ELF-1 (cell line): ENCODE measurements at places on chromosomes 6 and 20.

- DNase-seq, result no peak
Measured at GRCh38 chr6:107697682-107698081, 126.4 kb downstream of the SCML4 start.

- no peak for DNase-seq
Measured at GRCh38 chr20:5192570-5193431, 66.0 kb downstream of the CDS2 start.

DNA sequence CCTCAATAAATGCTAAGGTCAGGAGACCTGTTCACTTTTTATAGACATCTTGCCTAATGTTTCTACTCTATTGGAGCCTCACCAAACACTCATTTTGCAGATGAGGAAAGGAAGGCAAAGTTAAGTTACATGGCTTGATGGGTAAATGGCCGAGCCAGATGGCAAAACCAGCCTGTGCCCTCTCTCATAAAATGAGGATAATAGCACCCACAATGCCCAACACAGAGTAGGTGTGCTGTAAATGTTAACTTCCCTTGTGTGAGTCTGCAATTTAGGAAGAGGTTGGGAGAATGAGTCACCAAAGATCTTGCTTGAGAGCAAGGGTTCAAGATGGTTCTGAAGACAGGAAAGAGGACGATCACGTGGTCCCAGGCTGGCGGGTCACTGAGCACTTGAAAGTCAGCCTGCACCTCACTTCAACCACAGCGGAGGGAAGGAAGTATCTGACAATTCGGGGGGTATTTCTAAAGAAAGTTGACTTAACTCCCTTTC lies 3.3 kb downstream of the KCNK5 start:
- no peak for DNase-seq

DNA sequence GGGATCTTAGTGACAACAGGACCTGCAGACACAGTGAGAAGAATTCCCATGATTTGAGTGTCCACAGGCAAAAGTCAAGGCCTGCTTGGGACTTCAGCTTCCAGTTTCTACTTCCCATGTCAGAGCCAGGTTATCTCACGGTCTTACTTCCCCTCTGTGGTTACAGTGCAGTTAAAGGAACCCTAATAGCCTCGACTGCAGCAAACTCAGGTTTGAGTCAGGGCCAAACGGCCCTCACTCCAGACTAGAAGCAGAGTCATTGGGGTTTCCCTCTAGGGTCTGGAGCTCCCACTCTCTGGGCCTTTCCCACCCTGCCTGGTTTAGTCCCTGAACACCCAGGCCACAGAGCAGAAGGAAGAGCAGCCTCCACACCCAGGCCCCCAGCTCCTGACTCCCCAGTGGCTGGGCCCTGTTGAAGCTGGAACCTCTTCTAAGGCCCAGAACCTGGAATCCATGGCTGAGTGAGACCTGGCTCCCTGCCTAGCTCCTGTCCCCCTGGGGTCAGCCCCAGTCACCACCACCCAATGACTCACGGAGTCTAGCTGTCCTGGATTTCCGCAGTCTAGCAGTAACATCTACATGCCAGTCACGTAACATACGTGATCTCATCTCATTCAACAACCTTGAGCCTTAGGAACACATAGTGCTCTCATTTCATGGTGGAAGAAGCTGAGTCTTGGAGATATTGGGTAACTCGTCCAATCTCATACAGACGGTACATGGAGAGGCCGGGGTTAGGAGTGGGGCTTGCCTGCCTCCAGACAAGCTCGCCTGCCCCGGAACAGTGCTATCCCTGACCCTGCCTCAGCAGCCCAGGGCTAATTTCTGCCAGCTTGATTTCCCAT lies 9.2 kb upstream of the GHRH start:
- no peak for DNase-seq

GRCh38 chr6:13579911-13580310 lies 5.5 kb downstream of the SIRT5 start:
- DNase-seq, result no peak

- DNase-seq, result peak; percentile 75
Measured at GRCh38 chr6:3176562-3177355, 19.4 kb upstream of the TUBB2A start.

- DNase-seq, result no peak
Measured at GRCh38 chr6:138765896-138766655, 7.5 kb upstream of the CCDC28A start.

GRCh38 chr6:156347246-156347645 lies 429.9 kb upstream of the ARID1B start:
- DNase-seq, result no peak

GRCh38 chr20:4100679-4101078 lies 85.3 kb upstream of the RNF24 start:
- DNase-seq, result no peak

DNA sequence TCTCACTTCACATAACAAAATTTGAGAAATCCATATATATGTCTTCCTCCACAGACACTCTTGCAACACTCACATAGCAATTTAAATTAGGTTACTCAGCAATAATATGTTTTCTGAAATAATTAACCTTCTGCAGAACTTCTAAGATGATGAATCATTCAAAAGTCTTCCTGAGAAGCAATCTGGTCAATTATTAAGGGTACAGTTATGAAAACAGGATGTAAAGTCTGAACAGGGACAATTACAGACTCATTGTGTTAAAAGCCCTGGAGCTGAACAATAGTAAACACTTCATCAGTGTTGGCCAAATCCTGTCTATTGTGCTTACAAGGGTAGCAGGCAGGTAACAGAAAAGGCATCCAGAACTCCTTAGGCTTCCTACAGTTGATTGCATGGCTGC lies 75.4 kb downstream of the FILIP1 start:
- no peak for DNase-seq

- DNase-seq, result no peak
Measured at GRCh38 chr6:73389854-73390253, 4.8 kb upstream of the DDX43 start.

- DNase-seq, result no peak
Measured at GRCh38 chr6:24632573-24632972, 13.4 kb downstream of the KIAA0319 start.

DNA sequence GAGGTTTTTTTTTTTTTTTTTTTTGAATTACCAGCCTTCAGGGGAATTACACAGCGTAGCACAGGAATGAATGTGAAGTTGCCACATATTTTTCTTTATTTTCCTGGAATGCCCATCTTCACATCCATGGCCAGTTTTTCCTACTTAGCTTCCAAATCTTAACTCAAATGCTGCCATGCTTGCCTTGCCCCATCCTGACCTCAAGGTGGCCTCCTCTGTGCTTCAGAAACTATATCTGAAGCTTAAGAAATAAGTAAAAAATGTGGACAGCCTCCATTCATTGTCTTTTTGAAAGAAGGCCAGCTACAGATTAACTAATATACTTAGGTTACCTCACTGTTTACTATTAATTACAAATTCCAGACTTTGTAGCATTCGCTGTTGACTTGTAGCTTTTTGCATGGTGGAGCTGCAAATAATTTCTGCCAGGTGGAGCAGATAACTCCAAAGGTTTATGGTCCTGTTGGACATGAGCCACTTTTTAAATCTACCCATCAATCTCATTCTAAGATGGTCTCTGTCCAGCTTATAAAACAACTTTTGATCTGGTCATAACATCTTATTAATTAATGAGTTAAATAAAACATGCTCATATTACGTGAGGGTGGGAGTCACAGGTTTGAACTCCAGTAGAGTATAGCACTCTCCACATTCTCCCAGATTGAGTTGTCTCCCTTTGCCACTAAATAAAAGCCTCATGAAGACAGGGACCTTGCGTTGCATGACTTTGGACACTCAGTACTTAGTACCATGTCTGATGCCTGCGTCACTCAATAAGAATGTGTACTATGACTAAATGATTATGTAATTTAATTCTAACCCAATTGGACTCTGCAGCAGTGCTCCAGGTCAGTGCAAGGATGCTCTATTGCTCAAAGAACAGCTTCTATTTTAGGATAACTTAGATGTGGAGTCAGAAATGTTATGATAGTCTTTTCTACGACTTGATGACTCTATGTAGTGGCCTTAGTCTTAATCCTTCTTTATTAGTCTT lies 678.6 kb upstream of the CITED2 start:
- peak; percentile 14 for DNase-seq

DNA sequence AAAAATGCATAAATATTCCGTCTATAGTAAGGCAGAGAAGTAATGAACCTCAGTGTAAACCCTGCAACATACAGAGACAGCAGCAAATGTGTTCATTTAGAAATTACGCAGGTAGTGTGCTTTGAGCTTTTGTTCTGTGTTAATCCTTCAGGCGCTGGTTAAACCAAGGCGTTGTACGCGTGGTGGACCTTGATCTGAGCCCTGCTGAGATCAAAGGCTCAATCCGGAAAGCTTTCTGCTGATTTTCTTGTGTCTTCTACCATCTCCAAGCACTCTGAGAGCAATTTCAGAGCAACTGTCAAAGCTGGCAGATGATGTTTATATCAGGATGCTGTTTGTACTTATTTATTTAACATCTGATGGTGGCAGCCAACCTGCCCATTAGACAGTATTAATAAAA lies 382.8 kb downstream of the CDH26 start:
- DNase-seq, result no peak

DNA sequence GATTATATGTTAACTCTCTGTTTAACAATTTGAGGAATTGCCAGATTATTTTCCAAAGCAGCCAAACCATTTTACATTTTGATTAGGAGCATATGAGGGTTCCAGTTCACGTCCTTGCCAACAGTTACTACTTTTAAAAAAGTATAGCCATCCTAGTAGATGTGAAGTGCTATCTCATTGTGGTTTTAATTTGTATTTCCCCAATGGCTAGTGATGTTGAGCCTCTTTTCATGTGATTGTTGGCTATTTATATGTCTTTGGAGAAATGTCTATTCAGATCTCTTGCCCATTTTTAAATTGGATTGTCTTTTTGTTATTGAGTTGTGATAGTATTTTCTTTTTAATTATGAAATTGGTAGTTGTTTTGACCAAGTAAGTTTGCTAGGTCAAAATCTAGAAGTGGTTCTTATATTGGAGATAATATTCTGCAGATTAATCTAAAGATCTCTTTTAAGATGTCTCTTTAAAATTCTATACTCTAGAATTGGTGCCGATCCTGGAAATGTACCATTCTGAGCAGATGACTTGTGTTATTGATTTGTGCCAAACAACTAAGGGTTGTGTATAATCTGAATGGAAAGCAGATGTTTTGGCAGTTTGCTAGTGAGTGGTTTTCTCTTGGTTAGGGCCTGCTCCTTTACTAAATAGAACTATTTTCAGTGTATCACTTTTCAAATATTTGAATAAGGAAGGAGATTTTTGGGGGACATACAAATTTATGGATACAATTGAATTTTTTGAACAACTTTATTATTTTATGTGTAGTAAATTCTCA lies 99.5 kb downstream of the CDKAL1 start:
- DNase-seq, result no peak

DNA sequence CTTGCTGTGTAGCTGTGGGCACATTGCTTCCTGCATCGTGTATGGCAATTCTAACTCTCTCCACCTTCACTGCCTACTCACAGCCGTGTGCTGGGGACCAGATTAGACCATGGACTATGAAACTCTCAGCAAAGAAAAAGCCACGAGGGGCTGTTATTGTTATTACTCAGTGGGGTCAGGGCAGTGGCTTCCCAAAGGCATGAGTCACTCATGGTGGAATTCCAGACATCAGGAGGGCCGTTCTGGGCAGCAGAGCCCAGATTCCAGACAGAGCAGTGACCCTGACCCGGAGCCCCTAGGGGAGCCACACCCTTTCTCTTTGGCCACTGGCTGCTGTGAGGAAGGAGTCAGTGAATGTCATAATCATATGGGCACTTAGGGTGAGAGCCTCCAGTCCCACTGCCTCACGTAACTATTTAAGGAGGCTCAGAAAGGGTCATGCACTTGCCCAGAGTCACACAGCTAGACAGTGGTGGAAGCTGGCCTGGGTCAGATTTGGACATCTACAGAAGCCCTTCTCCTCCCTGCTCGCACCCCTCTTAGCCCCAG lies 22.2 kb upstream of the CCN5 start:
- peak; percentile 80 for DNase-seq

- DNase-seq, result peak; percentile 81
Measured at GRCh38 chr6:142088858-142089216, 43.9 kb upstream of the GJE1 start.

- no peak for DNase-seq
Measured at GRCh38 chr6:81130061-81130460, 622.4 kb downstream of the TENT5A start.

GRCh38 chr6:15876406-15876805 lies 213.6 kb upstream of the DTNBP1 start:
- DNase-seq, result no peak

DNA sequence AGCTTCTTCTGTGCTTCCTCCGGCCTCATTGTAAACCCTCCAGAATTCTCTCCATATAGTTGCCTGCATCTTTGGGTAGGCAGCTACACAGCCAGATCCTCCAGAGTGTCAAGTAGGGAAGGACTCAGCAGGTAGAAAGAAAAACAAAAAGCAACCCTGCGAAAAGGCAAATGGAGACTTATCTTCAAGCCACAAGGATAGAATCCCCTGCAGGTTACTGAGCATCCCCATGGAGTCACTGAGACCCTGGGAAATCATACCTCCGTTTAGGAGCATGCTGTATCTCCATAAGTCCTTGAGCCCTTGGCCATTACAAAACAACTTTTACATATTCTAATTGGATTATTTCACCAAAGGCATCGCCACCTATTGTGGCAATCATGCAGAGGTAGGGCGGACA lies 28.6 kb downstream of the ALDH8A1 start:
- DNase-seq, result no peak

GRCh38 chr20:44435630-44436335 lies 39.9 kb upstream of the TTPAL start:
- DNase-seq, result no peak

DNA sequence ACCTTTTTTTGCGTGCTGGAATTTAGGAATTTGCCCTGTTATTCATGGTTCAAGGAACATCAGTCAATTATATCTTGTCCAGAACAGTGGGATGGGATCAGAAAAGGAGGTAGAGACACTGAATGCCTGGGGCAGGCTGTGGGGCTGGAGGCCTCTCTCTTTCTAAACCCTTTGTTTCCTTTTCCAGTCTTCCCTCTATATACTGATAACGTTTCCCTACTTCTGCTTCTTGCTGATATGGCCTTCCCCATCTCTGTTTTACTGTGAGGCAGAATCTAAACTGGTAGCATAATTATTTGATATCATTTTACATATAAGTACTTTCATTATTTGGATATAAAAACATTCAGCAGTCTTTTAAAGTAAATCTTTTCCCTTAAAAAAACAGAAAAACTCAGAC lies 67.5 kb downstream of the DNAH8 start:
- no peak for DNase-seq

DNA sequence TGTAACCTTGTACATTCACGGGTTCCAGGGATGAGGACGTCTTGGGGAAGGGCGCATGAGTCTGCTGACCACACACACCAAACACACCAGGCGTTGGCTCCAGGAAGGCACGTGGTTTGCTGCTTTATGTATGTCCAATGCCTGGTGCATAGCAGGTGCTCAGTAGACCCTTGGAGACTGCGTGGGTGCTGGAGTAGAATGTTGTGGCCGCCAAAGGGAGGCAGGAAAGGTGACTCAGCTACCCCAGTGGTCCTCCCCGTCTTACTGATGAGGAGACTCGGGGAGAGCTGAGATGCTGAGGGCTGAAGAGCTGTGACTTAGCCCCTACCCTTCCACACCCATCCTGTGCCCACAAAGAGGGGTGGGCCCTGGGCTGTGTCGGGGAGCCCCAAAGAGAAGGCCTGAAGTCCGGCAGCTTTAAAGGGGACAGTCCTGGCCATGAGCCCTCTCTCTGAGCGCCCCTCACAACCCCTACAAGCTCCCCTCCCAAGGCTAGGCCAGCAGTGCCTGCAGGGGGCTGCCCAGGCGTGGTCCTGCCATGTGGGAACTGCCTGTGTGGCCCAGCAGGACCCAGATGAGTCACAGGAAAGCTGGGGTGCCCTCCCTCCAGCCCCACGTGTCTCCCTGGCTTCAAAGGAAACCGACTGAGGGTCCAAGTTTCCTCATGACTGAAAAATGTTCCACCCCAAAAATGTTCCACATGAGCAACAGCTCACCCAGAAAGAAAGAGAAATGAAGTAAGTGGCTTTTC lies 28.0 kb upstream of the PTGIS start:
- DNase-seq, result no peak
